ENCODE measurements at places on chromosomes 2 and 18. TPM values are rescaled to one million over a fixed set of nuclear protein-coding genes. Genes with fewer than 3 reads are reported as not detected.
A peak's percentile ranks its signal among the peaks of the same experiment; 100 is the strongest.

The GPR45 gene
- not detected for total RNA-seq

The KCNJ3 gene
- total RNA-seq, result not detected

The DSG1 gene
- not detected for total RNA-seq

The EGR4 gene
- 0.41 TPM for total RNA-seq

- no peak for DNase-seq
- H3K27ac ChIP-seq, result no peak overlapping the region
- no peak overlapping the region for H3K4me3 ChIP-seq
- H3K4me1 ChIP-seq, result no peaks in the 10 kb centered on the region
Observed at GRCh38 chr2:176562359-176563078, 293.3 kb downstream of the MTX2 start.

DNA sequence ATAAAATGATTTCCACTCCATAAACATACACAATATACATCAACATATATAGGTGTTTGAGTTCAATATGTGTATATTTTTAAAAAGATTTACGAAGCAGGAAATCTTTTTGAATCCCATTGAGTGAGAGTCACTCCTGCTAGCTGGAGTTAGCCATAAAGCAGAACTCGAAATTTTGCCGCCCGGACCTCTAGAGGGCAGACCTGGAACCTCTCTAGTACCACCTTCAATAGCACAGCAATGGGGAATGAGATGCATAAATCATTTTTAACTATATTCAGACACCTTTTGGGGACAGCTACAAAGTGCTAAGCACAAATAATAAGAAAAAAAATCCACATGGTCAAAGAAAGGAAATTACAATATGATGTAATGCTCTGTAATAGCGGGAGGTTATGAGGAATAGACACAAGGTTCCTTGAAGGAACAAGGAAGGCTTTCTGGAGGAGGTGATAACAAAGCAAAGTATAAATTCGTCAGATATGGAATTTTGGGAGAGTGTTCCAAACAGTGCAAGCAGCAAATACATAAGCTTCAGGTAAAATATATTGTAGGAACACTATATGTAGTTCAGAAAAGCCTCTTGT, 533.4 kb downstream of the ERBB4 start:
- H3K27me3 ChIP-seq, result no peaks in the 10 kb centered on the region
- no peaks in the 10 kb centered on the region for H3K36me3 ChIP-seq
- H3K27ac ChIP-seq, result no peak overlapping the region
- peak; percentile 28 for DNase-seq

GRCh38 chr2:32495139-32495538, 132.7 kb upstream of the TTC27 start:
- DNase-seq, result no peak
- peaks cover 22% of the 10 kb centered on the region for H3K36me3 ChIP-seq
- no peaks in the 10 kb centered on the region for H3K4me1 ChIP-seq
- H3K27me3 ChIP-seq, result no peaks in the 10 kb centered on the region

DNA sequence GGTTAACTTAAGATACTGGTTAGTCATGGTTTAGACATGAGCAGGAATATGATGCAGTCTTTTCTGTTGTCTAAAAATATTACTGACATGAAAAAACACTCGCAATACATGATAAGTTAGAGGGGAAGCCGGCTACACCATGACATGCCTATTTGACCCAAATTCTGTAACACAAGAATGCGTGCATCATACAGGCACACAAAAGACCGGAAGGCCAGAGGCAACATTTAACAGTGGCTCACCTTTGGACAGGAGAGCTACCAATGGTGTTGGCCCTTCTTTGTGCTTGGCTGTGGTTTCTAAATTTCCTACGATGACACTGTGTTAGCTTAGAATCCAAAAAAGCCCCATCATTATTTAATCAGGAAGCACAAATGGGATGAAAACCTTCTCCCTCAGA, 4.1 kb downstream of the PARD6G start:
- peaks cover 5% of the 10 kb centered on the region for H3K4me1 ChIP-seq
- peaks cover 40% of the 10 kb centered on the region for H3K27me3 ChIP-seq
- H3K4me3 ChIP-seq, result no peak overlapping the region
- no peak for DNase-seq
- no peaks in the 10 kb centered on the region for H3K36me3 ChIP-seq

GRCh38 chr2:118983133-118983532, 41.1 kb downstream of the MARCO start:
- H3K36me3 ChIP-seq, result no peaks in the 10 kb centered on the region
- no peaks in the 10 kb centered on the region for H3K4me1 ChIP-seq
- DNase-seq, result no peak
- peaks cover 2% of the 10 kb centered on the region for H3K27me3 ChIP-seq
- H3K4me3 ChIP-seq, result no peak overlapping the region
- H3K27ac ChIP-seq, result no peak overlapping the region

- H3K4me1 ChIP-seq, result no peaks in the 10 kb centered on the region
- no peak overlapping the region for H3K27ac ChIP-seq
- H3K27me3 ChIP-seq, result no peaks in the 10 kb centered on the region
- no peak for DNase-seq
- no peak overlapping the region for H3K4me3 ChIP-seq
Observed at GRCh38 chr2:8189316-8189715, 492.5 kb upstream of the ID2 start.

GRCh38 chr2:235951982-235952381, 216.2 kb downstream of the GBX2 start:
- no peak overlapping the region for H3K4me3 ChIP-seq
- H3K27me3 ChIP-seq, result peaks cover 29% of the 10 kb centered on the region

DNA sequence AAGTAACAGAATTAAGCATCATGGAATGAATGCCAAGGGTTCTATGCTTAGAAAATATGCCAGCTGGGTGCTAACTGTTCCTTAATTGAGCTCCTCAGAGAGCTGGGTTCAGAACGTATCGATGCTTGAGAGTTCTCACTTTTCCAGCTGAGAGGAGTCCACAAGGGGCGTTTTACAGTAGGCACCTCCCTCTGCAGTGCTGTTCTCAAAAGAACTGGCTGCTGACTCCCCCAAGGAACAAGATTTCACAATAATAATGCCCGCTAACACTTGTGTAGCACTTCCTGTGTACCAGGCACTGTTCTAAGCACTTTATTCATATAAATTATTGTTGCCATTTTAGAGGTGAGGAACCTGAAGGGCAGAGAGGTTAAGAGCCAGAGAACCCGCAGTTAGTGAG, 18.1 kb upstream of the TMEM237 start:
- H3K27ac ChIP-seq, result no peak overlapping the region
- no peak overlapping the region for H3K4me3 ChIP-seq
- no peaks in the 10 kb centered on the region for H3K4me1 ChIP-seq
- H3K27me3 ChIP-seq, result no peaks in the 10 kb centered on the region
